CD4-positive, alpha-beta T cell treated with Interleukin-17A for 1 hour (primary cell): ENCODE measurements at places on chromosomes 4 and X.

DNA sequence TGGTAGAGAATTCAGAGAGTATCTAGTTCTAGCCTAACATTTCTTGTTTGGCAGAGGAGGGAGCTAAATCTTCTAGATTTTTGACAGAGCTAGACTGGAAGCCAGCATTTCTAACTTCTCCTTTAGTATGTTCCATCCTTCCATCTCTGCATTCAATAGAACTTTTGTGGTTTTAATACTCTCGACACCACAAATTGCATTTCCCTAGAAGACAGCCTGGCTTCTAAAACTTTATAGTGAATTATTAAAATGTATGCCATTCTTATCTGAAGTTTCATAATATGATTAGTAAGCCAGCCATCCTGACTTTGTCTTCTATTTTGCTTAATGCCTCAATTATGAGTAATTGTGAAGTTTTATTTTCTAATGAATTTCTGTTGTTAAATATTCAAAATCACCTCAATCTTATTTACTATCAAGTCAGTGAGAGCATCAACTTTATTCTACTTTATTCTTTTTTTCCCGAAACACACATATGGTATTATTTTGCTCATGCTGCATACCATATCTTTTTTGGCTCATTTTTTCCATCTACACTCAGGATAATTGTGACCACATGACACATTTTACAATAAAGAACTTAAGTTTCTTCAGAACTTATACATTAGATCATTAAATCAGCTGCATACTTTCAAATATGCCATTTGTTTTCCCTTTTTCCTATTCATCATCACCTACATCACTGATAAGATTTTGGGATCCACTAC is 30.2 kb downstream of the EDNRA start:
- DNase-seq = no peak

DNA sequence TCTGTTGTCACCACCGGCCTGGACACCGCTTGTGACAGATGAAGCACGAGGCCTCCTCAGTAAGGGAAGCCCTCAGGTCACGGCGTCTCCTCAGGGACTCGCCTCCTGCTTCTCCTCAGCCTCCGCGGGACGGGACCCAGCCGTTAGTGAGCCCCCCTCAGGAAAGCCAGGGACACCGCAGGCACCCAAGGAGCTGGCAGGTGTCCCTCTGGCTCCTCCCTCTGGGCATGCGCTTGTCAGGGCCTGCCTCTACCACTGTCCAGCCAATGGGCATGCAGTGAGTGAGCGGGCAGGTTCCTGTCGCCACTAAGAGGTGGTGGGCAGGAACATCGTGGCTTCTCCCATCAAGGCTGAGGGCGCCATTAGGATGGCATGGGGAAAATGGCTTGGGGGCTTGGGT is 23.5 kb upstream of the CT55 start:
- no peak for DNase-seq

DNA sequence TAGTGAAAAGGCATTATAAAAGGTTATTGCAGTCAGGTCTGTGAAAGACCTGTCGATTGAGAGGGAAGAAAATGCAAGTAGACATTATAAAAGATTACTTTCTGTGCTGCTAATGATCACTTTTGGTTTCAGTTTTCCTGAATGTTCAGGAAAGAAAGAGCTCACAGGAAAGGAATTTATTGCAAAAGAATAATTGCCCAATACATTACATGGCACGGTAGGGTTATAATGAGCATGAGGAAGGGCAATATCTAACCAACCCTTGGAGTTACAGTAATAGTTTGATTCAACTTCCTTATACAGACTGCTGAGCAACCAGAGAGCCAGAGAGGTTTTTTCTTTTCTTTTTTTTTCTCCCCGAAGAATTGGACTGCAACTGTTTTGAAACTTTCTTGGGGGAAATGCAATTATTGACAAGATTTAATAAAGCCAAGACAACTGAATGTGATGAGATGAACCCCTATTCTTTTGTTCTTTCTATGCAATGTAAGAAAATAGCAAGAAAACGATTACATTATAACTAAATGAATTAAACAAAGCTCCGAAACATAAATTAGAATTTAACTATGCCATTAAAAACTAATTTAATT is 247.0 kb downstream of the C4orf33 start:
- DNase-seq = no peak

GRCh38 chrX:104316739-104317138 is 62.0 kb upstream of the ESX1 start:
- no peak for DNase-seq

GRCh38 chrX:136779346-136779781 is 1.4 kb downstream of the ARHGEF6 start:
- DNase-seq = peak; percentile 65

GRCh38 chr4:94463771-94464170 is 12.0 kb downstream of the PDLIM5 start:
- no peak for DNase-seq

DNA sequence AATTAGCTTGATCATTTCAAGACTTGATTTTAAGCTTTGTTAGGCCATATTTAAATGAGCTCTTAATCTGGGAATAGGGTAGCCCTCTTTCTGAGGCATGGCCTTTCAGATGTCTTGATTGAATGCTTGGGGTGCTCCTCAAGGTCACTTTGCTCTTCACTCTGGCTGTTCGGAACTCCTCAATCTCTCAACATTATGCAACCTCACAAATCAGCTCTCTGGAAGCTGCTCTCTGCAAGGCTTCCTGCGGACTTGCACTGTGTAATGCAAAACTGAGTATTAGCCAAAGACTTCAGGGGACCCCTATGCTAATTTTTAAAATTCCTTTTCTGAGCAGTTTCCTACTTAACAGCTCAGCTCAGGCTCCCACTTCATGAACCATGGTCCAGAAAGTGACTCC is 398.3 kb downstream of the PRDM5 start:
- no peak for DNase-seq
